Heart left ventricle (tissue), 16 donors: ENCODE measurements at places on chromosomes 1 and 21. TPM values are rescaled to one million over a fixed set of nuclear protein-coding genes. Genes with fewer than 3 reads are reported as not detected.

DNA sequence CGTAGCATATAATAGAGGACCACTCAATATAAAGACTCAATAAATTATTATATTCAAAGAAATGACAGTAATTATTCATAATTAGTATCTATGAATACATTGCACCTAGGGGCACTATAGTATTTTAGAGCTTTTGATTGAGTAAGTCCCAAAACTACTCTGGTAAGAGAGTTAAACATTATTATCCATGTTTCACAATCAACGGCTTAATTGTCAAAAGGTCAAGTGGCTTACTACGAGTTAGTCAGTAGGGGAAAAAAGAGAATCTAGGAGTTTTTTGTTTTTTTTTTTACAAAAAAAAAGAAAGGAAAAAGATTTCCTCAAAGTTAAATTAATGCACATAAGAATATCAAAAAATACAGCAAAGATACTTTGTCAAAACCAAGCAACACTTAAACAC lies 20.4 kb upstream of the LAMC1 start:
- H3K27ac ChIP-seq: peak overlapping the region; percentile 75
- H3K27me3 ChIP-seq: no peaks in the 10 kb centered on the region
- DNase-seq: no peak
- no peak overlapping the region for H3K4me3 ChIP-seq

GRCh38 chr1:90394247-90394646 lies 322.9 kb downstream of the BARHL2 start:
- no peaks in the 10 kb centered on the region for H3K4me1 ChIP-seq
- no peak overlapping the region for H3K4me3 ChIP-seq
- DNase-seq: no peak
- no peaks in the 10 kb centered on the region for H3K36me3 ChIP-seq

Gene C4BPA
- total RNA-seq: not detected

GRCh38 chr1:59162665-59163064 lies 134.2 kb upstream of the FGGY start:
- no peak overlapping the region for H3K27ac ChIP-seq
- no peak for DNase-seq
- H3K27me3 ChIP-seq: no peaks in the 10 kb centered on the region
- no peaks in the 10 kb centered on the region for H3K36me3 ChIP-seq
- H3K4me1 ChIP-seq: no peaks in the 10 kb centered on the region

- H3K4me1 ChIP-seq: peaks cover 19% of the 10 kb centered on the region
- peak overlapping the region; percentile 67 for H3K27ac ChIP-seq
- H3K27me3 ChIP-seq: peaks cover 14% of the 10 kb centered on the region
Observed at GRCh38 chr1:21673277-21673780, 4.2 kb upstream of the RAP1GAP start.

- H3K27ac ChIP-seq: no peak overlapping the region
- H3K4me1 ChIP-seq: no peaks in the 10 kb centered on the region
- no peaks in the 10 kb centered on the region for H3K36me3 ChIP-seq
- no peak overlapping the region for H3K4me3 ChIP-seq
- no peak for DNase-seq
- H3K27me3 ChIP-seq: no peaks in the 10 kb centered on the region
Observed at GRCh38 chr1:43284546-43285110, 753 bp downstream of the C1orf210 start.

Gene AKNAD1
- not detected for total RNA-seq

Gene CYYR1
- 16.9 TPM for total RNA-seq

Gene NBPF6
- not detected for total RNA-seq

- peak overlapping the region; percentile 91 for H3K27ac ChIP-seq
- DNase-seq: no peak
- peaks cover 21% of the 10 kb centered on the region for H3K36me3 ChIP-seq
- H3K4me1 ChIP-seq: no peaks in the 10 kb centered on the region
Observed at GRCh38 chr1:151048645-151049032, 1.1 kb downstream of the C1orf56 start.

- no peaks in the 10 kb centered on the region for H3K4me1 ChIP-seq
- no peaks in the 10 kb centered on the region for H3K27me3 ChIP-seq
- H3K27ac ChIP-seq: no peak overlapping the region
- DNase-seq: no peak
Observed at GRCh38 chr1:206438554-206438953, 31.7 kb upstream of the IKBKE start.

GRCh38 chr1:232906441-232906840 lies 44.0 kb upstream of the NTPCR start:
- DNase-seq: no peak
- H3K4me3 ChIP-seq: no peak overlapping the region
- peak overlapping the region; percentile 6 for H3K27ac ChIP-seq
- peaks cover 2% of the 10 kb centered on the region for H3K27me3 ChIP-seq
- H3K36me3 ChIP-seq: no peaks in the 10 kb centered on the region

DNA sequence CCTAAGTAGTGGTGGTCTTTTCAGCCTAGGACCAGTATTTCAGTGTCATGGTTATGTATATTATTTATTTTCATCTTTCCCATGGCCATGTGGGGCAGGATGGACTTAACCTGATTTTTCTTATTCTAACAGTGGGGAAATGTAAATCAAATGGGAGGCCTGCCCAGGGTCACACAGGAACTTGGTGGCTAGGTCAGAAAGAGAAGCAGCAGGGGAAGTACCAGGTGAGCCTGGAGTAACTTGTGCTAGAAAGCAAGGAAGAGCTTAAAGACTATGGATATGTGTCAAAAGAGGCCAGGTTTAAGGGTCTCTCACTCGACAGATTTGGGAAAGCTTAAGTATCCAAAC lies 936 bp downstream of the ZFP69B start:
- H3K4me1 ChIP-seq: peaks cover 9% of the 10 kb centered on the region
- peaks cover 6% of the 10 kb centered on the region for H3K36me3 ChIP-seq
- H3K27ac ChIP-seq: no peak overlapping the region
- no peak overlapping the region for H3K4me3 ChIP-seq
- DNase-seq: no peak

DNA sequence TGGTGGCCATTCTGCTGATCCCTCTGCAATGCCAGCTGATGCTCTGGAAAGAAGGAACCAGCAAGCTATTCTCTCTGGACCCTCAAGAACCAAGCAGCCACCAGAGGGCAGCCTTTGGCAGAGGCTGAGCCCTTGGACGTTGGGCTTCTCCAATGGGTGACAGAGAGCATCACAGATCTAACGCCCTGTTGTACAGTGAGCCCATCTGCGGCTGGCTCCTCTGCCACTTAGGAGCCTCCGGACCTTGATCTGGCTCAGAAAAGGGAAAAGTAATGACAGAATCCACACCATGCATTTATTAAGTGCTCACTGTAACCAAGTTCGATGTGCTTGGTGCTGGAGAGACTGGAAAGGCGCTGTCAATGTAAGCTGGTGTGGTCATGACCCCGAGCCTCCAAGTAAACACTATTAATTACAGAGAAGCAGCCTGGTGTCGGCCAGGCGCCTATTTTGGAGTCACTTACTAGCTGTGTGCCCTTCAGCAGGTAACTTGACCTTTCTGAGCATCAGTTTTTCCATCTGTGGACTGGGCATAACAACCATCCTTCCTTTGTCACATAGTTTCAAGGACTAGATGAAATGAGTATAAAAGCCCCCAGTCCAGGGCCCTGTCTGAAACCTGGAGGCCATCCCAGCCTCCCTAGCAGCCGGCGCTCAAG lies 34.9 kb downstream of the ECE1 start:
- no peak overlapping the region for H3K4me3 ChIP-seq
- H3K27me3 ChIP-seq: no peaks in the 10 kb centered on the region
- DNase-seq: peak; percentile 90
- peaks cover 14% of the 10 kb centered on the region for H3K4me1 ChIP-seq
- peak overlapping the region; percentile 38 for H3K27ac ChIP-seq

DNA sequence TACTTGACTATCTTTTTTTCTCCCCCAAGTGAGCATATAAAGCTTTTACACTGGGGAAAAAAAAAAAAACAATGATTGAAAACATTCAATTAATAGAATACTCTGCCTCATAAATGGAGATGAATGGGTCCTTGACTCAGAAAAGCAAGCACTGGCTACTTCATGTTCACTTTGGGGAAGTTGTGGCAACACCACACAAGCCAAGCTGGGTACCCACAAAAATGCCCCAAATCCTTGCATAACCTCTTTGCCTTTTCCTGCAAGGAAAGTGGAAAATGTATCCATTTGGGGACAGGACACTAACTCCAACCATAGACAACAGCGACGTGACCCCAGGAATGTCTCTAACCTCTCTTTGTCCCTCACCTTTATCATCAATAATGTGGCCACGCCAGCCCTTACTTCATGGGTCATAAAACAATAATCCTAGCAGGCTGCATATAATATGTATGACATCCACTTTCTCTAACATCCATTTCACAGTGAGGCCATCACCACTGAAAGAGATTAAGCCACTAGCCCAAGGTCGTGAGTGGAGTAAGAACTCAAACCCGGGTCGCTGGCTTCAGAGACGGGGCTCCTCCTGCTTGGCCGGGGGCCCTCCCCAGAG lies 2.3 kb downstream of the ECE1 start:
- no peak overlapping the region for H3K4me3 ChIP-seq
- H3K27me3 ChIP-seq: no peaks in the 10 kb centered on the region
- DNase-seq: no peak
- no peaks in the 10 kb centered on the region for H3K36me3 ChIP-seq

Gene ARHGEF19
- 1.7 TPM for total RNA-seq

Gene CHAF1B
- total RNA-seq: 0.12 TPM

Gene IGSF9
- 4.8 TPM for total RNA-seq

- H3K27ac ChIP-seq: no peak overlapping the region
- DNase-seq: no peak
- H3K4me1 ChIP-seq: no peaks in the 10 kb centered on the region
Observed at GRCh38 chr1:82160903-82161302, 360.2 kb downstream of the ADGRL2 start.

DNA sequence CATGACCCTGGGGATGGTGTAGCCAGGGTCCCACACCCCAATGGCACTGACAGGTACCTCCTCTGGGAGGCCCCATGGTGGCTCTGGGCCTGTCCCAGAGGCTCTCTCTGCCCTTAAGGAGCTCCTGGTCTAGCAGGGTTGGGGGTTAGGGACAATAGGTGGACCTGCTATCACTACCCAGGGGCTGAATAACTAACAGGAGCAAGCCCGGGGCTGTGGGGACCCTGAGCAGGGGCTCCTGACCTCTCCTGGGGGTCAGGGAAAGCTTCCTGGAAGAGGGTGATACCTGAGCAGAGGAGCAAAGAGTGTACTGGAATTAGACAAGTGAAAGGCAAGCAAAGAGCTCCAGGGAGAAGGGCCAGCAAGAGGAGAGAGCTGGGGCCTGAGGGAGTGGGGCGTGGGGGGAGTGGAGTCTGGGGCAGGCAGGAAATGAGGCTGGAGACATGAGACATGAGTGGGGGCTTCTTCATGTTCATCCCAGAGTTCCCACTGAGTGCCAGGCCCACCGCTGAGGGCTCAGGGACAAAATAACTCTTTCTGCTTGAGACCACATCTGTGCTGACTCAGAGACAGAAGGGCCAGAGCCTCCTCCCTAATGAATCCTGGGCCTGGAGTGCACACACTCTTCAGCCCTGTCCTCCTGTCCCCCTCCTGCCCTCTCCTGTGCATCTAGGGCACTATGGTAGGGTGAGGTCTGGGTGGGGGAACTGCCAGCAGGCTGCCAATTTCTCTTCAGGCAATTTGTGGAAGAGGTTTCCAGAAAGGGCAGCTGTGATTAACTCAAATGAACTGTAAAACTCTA lies 517.6 kb downstream of the PTPRU start:
- H3K27ac ChIP-seq: no peak overlapping the region
- DNase-seq: no peak
- H3K4me1 ChIP-seq: no peaks in the 10 kb centered on the region
- no peaks in the 10 kb centered on the region for H3K36me3 ChIP-seq

DNA sequence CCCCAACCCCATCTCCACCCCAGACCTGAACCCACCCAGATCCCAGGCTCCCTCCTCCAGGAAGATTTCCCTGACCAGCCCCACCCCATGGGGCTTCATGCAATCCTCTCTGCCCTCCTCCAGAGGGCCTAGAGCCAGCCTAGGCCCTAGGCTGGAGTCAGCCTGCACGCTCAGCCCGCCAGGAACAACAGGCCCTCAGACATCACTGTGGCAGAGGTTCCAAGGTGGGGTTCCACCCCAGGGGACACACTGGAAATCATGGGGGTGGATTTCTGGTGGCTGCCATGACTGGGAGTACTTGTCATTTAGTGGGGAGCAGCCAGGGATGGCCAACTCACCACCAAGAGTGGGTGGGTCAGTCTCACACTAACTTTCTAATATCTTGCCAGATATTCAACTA lies 122.0 kb downstream of the GLIS1 start:
- H3K27ac ChIP-seq: no peak overlapping the region
- H3K4me3 ChIP-seq: no peak overlapping the region
- H3K4me1 ChIP-seq: no peaks in the 10 kb centered on the region
- no peak for DNase-seq
- H3K36me3 ChIP-seq: no peaks in the 10 kb centered on the region

Gene DMRTA2
- total RNA-seq: not detected

Gene MASP2
- not detected for total RNA-seq

DNA sequence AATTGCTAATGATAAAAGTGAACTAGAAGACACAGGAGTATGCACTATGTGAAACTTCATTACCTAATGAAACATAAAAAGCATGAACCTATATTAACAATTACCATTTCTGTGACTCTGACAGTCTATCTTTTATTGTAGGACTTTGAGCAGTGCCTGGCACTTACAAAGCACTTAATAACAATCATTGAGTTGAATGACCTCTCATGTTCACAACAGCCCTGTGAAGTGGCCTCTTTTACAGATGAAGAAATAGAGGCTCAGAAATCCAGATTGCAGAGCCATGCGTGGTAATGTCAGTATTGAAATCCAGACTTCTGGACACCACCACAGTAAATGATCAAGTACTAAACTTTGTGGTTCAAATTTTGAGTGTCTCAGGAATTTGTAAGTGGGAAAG lies 326.4 kb downstream of the NTNG1 start:
- no peaks in the 10 kb centered on the region for H3K36me3 ChIP-seq
- DNase-seq: no peak
- H3K27me3 ChIP-seq: no peaks in the 10 kb centered on the region

DNA sequence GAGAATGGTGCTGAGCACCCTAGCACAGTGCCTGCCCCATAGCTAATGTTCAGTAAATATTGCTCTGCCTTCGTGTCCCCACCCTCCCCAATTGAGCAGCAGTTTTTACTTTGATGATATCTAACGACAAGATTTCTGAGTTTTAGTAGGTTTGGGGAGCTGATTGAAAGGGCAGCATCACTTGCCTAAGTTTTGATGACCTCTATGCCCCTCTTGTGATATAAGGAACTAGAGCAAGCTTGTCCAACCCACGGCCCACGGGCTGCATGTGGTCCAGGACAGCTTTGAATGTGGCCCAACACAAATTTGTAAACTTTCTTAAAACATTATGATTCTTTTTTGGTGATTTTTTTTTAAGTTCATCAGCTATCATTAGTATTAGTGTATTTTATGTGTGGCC lies 1.6 kb downstream of the CNIH4 start:
- peaks cover 18% of the 10 kb centered on the region for H3K4me1 ChIP-seq
- H3K27ac ChIP-seq: no peak overlapping the region
- H3K27me3 ChIP-seq: no peaks in the 10 kb centered on the region
- no peak for DNase-seq
- no peaks in the 10 kb centered on the region for H3K36me3 ChIP-seq
- peak overlapping the region; percentile 86 for H3K4me3 ChIP-seq
